ENCODE measurements at places on chromosomes 12 and 14. TPM values are rescaled to one million over a fixed set of nuclear protein-coding genes. Genes with fewer than 3 reads are reported as not detected.
A peak's percentile ranks its signal among the peaks of the same experiment; 100 is the strongest.

SALL2 gene
- 5.3 TPM for total RNA-seq

DNA sequence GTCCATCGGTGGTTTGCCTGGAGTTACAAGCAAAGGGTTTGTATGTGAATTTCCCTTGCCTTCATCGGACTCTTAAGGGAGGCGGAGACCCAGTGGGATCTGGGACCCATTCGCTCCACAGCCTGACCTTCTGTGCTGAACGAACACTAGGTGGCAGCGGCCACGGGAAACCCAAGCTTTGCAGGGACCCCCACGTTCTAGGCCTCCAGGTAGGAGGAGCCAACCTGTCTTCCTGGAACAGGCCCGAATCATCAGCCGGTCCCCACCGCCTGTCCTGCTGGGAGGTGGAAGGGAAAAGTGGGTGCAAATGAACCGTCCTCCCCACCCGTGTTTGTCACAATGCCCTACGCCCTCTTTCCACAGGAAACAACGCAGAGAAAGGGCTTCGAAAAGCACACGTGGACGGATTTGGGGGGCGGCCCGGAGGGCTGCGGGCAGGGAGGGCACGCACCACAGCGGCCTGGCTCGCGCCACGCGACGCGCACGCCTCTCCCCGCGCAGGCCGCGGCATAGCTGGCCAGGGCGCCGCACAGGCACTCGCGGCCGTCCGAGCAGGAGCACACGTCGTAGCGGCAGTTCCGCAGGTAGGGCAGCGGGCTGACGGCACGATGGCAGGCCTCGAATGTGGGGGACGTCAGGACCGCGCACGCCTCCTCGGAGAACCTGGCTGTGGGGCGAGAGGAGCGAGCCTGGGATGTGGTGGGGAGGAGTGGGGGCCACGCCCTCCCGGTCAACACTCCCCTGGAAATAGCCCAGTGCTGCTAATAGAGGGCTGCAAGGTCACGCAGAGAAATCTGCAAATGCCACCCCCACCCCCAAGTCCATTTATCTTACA is 67.8 kb downstream of the VWF start:
- H3K4me3 ChIP-seq: peak overlapping the region; percentile 24
- peaks cover 9% of the 10 kb centered on the region for H3K4me1 ChIP-seq
- H3K27ac ChIP-seq: no peak overlapping the region

DNA sequence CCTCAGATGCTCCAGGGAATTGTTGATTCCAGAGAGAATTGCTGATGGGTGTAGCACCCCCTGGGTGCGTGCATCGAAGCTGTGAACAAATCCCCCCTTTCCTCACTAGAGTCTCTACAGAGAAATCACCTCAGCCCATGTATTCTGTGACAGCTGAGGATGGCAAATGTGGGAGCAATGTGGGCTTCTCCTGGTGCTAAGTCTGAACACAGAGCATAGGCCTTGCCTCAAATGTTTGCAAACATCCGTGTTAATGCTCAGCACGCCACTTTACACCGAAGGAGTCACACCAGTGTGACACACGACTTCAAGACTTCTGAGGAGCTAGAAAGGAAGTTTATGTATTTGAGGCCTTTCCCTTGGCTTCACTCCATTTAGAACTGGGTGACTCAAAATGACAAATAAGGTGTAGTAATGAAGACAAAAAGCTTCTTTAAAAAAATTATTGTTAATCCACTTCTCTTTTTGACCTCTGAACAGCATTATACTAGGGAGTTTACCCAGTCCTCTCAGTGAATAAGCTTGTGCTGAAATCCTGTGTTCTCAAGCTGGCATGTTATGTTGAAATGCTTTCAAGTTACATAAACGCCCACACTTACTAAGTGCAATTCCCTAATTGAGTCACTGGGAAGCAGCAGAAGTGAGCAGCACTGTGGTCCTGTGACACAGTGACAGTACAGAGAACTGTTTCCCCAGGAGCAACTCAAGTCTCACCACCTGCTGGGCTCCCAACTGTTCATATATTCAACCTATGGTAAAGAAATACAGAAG is 92.9 kb downstream of the FAR2 start:
- no peaks in the 10 kb centered on the region for H3K4me1 ChIP-seq
- DNase-seq: no peak
- no peak overlapping the region for H3K4me3 ChIP-seq

GRCh38 chr14:89990623-89991275 is 35.0 kb downstream of the TDP1 start:
- no peaks in the 10 kb centered on the region for H3K27me3 ChIP-seq
- no peaks in the 10 kb centered on the region for H3K4me1 ChIP-seq
- peaks cover 79% of the 10 kb centered on the region for H3K36me3 ChIP-seq
- DNase-seq: no peak
- H3K4me3 ChIP-seq: no peak overlapping the region

PLBD1 gene
- total RNA-seq: 0.38 TPM

KLRF1 gene
- 0.89 TPM for total RNA-seq

DNA sequence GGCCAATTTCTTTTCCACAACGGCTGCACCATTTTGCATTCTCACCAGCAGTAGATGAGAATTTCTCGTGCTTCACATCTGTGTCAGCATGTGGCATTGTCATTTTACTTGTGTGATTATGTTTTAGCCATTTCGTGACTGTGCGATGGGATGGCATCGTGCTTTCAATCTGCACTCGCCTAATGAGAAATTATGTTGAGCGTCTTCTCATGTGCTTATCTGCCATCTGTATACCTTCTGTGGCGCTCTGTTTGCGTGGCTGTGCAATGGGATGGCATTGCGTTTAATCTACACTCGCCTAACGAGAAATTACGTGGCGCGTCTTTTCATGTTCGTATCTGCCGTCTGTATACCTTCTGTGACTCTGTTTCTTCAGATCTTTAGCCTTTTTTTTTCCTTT is 14.9 kb upstream of the GPR132 start:
- no peak overlapping the region for H3K27ac ChIP-seq
- H3K4me1 ChIP-seq: peaks cover 27% of the 10 kb centered on the region
- no peaks in the 10 kb centered on the region for H3K36me3 ChIP-seq
- H3K4me3 ChIP-seq: no peak overlapping the region

DNA sequence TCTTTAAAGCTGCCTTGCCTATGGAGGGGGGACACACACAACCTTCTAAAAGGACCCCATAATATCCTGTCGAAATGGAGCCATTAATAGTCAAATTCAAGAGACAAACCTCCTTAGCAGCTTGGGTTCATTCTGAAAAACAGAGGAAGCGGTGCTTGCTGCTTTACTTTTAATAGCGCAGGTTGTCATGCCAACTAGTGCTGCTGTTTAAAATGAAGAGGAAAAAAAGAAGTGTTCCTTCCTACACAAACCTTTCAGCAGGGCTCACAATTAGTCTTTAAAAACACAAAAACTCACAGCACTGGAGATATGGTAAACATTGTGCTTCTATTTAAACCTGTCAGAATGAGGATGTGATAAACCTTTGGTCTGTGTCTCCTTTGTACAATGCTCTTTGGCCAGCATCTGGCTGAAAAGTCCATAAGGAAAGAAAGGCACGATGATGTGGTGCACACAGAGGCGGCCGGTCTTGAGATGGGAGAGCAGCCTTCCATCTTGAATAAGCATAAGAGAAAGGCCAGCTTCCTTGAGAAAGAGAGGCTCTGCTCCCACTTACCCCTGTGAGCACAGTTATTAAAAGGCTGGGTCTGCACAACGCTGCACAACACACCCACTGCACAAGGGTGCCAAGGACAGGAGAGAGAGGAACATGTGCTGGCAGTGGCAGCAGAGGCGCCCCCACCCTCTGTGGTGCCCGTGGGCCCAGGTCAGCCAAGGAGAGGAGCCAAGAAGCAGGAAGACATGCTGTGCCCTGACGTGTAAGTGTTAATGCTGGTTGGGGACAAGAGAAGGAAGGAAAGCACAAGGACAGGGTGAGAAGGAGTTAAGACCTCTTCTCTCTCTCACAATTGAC is 144.6 kb downstream of the TTC7B start:
- H3K36me3 ChIP-seq: no peaks in the 10 kb centered on the region
- H3K27ac ChIP-seq: no peak overlapping the region
- peaks cover 3% of the 10 kb centered on the region for H3K4me1 ChIP-seq
- no peak for DNase-seq
- no peak overlapping the region for H3K4me3 ChIP-seq

DNA sequence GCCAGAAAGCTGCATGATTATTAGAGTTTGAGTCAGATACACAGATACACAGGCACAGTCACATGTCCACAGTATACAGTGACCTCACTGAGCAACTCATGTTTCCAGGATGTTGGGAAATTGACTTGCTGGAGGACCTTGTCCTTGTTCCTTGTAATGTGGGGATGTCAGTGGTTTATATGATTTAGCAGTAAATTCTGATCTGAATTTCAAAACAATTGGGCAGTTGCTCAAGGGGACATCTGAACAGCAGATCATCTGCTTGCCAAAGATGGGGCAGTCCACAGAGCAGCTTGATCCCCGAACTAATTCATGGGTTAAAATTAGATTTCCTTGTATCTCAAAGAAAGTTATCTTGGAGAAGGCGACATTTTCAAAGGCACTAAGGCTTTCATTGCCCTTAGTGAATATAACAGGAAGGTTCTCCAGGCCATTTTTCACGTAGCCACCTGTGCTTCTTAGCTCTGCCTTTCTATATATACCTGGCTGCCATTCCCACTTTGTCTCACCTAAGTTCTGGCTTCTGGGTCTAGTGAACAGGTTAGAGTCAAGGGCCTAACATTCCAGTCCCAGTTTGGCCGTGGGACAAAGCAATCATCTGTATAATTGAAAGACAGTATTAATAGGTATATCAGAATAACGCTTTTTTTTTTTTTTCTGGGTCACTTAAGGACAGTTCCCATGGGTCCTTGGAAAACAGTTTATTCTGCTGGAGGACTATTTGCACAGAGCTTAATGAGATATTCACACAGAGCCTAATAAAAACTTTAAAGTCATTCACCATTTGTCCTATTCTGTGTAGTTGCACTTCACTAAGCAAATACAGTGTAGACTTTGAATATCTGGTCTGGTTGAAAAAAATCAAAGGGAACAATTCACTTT is 64.9 kb upstream of the STRN3 start:
- no peaks in the 10 kb centered on the region for H3K4me1 ChIP-seq
- no peak for DNase-seq
- H3K27me3 ChIP-seq: no peaks in the 10 kb centered on the region

DNA sequence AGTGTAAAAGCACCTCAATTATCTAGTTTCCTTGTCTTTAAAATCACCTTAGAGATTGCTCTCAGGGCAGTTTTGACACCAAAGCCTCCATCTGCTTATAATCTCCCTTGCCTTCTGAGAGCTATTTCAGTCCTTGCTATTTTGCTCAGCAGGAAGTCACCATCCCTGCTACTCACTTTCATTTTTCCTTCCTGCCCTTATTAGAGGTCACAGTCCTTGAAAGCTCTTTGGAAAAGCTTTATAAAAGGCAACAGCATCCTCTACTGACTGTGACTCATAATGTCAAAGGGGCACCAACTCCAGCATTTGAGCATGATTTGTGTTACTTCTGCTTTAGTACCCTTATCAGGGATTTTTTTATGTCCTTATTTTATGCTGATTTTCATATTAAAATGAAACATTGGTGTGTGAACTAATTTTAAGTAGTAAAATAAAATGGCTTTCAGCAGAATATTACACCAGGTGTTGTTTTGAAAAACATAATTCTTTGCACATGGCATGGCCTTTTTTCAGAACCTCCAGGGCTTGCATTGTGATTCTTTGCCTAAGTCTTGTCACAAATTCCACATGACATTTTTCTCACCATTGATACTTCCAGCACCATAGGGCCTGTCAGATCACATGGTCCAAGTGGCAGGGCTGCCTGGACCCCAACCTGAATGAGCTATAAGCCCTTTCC is 213.0 kb downstream of the ADAMTS20 start:
- H3K4me3 ChIP-seq: no peak overlapping the region
- H3K4me1 ChIP-seq: no peaks in the 10 kb centered on the region
- no peak for DNase-seq
- H3K36me3 ChIP-seq: no peaks in the 10 kb centered on the region
- H3K27ac ChIP-seq: no peak overlapping the region

ERBB3 gene
- total RNA-seq: 9.7 TPM

DNA sequence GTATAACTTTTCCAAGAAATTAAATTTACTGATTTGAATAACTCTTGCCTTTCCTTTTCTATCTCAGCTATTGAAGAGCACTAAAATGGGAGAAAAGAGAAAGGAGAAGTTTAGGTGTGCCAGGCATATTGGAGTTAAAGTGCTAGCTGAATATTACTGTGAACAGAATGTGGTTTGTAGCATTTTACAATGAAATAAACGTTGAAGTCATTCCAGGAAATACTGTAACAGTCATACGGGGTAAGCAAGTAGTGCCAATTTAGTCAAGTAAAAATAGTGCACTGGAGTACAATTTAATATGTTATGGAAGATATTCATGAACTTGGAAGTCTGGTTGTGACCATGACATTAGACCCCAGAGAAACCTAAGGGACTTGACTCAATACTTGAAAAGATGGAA is 62.1 kb downstream of the E2F7 start:
- DNase-seq: no peak
- no peaks in the 10 kb centered on the region for H3K4me1 ChIP-seq
- no peak overlapping the region for H3K4me3 ChIP-seq
- no peaks in the 10 kb centered on the region for H3K27me3 ChIP-seq
- H3K36me3 ChIP-seq: no peaks in the 10 kb centered on the region
- H3K27ac ChIP-seq: no peak overlapping the region

DNA sequence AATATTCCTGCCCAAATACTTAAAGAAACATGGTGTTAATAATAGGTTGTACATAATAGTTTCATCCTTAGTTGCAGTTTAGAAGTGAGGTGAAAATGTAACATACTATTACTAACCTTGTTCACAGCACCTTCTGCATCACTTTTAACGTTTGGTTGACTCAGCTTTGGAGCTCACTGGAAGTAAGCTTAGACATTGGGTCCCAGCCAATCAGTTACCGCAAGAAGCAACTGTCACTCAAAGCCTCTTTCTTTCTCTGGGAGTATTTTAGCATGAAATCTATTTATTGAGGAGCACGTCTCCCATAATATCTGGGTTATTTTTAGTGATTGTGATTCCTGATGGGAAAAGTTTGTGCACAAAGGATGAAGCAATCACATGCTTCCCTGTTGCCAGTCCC is 472.6 kb downstream of the SNAPC1 start:
- no peak overlapping the region for H3K4me3 ChIP-seq
- no peaks in the 10 kb centered on the region for H3K4me1 ChIP-seq
- H3K36me3 ChIP-seq: no peaks in the 10 kb centered on the region
- H3K27me3 ChIP-seq: peaks cover 6% of the 10 kb centered on the region
- DNase-seq: no peak

DNA sequence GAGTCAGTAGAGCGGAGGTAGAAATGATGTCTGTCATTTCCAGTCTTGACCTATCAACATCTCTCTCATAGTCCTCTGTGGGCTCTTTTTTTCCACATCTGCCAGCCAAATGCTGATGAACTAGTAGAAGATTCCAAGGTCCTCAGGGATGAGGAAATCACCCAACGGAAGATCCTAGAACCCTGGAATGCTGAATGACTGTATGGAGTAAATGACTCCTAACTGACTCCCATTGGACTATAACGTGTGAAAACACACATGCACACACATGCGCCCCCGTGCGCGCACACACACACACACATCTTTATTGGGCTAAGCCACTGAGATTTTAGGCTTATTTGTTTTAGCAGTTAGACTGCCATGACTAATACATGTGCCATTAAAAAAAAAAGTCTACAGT is 159.2 kb downstream of the MYRFL start:
- no peaks in the 10 kb centered on the region for H3K36me3 ChIP-seq
- no peak overlapping the region for H3K27ac ChIP-seq
- no peak for DNase-seq
- H3K4me3 ChIP-seq: no peak overlapping the region

- no peak overlapping the region for H3K27ac ChIP-seq
- no peaks in the 10 kb centered on the region for H3K36me3 ChIP-seq
- DNase-seq: no peak
- no peaks in the 10 kb centered on the region for H3K27me3 ChIP-seq
- no peaks in the 10 kb centered on the region for H3K4me1 ChIP-seq
These were observed 39.4 kb downstream of the RPS29 start for GRCh38 chr14:49546766-49547165.

GRCh38 chr12:96404696-96405095 is 4.5 kb upstream of the CDK17 start:
- DNase-seq: no peak
- no peaks in the 10 kb centered on the region for H3K27me3 ChIP-seq

CMKLR1 gene
- total RNA-seq: 6.7 TPM
